Prostate gland (tissue), 2 donors: ENCODE measurements at places on chromosomes 11 and 22.

- no peak for DNase-seq
These were observed 9.1 kb upstream of the TUBA8 start for GRCh38 chr22:18101536-18101935.

- peak; percentile 33 for DNase-seq
These were observed 74.0 kb downstream of the ADAMTS15 start for GRCh38 chr11:130522284-130522961.

GRCh38 chr11:130815956-130816355 is 100.3 kb downstream of the SNX19 start:
- no peak for DNase-seq

DNA sequence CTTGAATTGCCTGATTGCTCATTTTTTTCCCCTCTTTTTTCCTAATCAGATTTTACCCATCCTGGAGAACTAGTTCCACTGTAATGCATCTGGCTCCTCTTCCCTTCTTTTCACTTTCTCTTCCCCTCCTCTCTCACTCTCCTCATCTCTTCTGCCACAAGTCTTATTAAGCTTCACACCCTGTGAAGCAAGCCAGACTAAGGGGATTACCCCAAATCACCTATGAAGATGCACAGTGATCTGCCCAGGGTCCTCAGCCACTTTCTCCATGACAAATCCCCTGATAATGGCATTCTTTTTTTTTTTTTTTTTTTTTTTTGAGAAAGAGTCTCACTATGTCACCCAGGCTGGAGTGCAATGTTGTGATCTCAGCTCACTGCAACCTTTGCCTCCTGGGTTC is 11.2 kb downstream of the UBASH3B start:
- DNase-seq = no peak

- DNase-seq = no peak
These were observed 19.7 kb downstream of the SLC37A2 start for GRCh38 chr11:125082611-125083311.

DNA sequence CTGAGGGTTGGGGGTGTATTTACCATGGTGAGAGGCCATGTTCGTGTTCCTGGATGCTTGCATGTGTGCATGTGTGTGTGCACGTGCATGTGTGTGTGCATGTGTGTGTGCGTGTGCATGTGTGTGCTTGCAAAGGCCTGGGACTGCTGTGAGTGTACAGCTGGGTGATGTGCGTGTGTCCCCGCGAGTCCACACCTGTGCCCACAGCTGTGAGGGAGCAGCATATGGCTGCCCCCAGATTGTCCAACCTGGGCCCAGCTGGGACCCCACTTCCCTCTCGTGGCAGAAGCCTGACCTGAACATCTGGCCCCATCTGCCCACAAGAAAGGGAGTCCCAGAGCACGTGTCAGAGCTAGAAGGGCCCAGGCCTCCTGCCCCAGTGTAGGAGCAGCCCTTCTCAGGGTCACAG is 8.4 kb upstream of the CD248 start:
- DNase-seq = no peak

DNA sequence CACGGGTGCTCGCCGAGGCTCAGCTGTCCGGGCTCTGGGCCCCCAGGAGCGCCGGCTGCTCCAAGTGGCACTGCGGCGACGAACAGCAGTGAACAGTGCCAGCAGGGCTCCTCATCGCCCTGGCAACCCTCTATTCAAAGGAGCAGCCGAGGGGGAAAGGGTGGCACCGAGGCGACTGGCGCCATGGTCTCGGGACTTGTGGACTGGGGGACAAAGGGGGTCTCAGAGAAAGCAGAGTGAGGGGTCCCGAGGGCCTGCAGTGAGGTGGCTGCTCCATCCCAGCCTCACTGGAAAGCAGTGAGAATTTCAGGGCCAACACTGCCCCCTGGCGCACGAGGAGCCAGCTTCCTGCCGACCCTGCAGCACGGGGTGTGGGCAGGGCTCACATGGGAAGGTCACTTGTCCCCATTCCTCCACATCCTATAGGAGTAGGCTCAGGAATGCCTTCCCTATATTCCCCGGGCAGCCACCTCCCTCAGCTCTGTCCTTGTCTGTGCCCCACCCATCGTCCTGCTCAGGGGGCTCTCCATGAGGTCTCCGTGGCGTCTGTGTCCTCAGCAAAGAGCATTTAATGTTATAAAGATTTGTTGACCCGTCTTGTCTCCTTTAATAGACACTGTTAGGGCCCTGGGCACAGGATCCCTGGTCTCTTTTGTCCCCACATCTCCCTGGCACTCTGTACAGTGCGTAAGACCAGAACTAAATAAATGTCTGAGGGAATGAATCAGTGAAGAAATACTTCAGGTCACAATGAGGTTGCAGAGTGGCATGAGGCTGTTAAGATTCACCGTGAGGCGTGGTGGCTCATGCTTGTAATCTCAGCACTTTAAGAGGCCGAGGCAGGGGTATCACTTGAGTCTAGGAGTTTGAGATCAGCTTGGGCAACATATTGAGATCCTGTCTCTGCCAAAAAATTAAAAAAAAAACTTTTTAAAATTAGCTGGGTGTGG is 26.4 kb downstream of the LRFN4 start:
- DNase-seq = peak; percentile 70
